Right hindlimb (tissue), 1 donor: ENCODE measurements at places on chromosomes 7 and 10.

DNA sequence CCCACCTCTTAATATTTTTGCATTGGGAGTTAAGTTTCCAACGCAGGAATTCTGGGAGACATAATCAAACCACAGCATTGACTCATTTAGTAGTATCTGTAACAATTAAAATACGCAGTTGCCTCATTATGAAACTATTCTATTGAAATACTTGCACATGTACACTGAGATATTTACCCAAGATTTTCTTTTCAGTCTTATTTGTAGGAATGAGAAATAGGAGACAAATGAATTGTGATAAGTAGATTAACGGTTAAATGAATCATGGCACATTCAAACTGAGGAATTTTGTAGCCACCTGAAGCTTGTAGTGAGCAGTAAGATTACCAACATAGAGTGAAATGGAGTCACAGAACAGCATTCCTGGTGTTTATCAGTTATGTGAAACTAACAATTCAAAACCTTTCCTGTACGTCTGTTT, 18.1 kb downstream of the RP9 start:
- no peak for DNase-seq

DNA sequence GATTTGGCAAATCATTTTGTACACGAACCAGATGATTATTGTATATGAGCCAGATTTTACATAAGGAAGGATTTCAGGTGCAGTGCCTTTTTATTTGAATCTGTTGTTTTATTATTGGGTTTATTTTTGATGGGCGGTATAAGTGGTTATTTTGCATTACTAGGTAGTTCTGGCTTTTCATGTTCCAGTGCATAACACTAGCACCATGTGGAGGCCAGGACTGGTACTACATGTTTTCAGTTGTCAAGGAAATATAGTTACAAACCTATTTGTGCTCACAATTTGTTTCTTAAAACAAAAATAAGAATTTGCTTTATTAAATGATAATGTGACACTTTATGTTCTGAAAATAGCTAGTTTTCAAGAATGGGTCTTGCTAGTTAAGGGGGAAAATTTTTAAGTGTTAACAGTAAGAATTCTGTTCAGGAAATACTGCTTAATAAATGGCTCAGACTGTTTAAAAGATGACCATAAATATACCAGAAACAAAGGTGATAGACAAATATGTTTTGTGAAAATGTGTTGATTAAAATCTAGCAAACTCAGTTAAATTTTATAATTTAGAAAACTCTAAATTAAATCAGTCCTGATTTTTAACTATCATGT, 7.1 kb upstream of the SEMA3E start:
- peak; percentile 30 for DNase-seq

GRCh38 chr7:55429835-55430499, 64.8 kb downstream of the LANCL2 start:
- DNase-seq = no peak

- DNase-seq = no peak
These were observed 315.3 kb downstream of the TYW1 start for GRCh38 chr7:67311901-67312300.

DNA sequence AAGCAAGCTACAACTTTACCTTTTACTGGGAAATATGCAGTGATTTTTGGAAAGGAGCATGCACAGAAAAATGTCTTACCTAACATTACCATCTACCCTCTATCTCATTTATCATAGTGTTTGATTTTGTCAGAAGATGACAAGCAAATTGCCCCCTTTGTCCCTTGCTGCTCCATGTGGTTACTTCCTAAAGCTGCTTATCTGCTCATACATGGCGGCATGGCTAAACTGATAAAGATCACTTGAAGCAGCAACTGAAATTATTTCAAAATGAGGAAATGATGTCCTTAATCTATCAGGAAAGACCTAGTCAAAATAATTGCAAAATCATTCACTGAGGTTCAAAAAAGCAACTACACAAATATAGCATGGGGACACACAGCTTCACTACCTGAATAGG, 1198.5 kb upstream of the SORCS1 start:
- no peak for DNase-seq

GRCh38 chr10:64039198-64039597, 518.0 kb downstream of the REEP3 start:
- no peak for DNase-seq

DNA sequence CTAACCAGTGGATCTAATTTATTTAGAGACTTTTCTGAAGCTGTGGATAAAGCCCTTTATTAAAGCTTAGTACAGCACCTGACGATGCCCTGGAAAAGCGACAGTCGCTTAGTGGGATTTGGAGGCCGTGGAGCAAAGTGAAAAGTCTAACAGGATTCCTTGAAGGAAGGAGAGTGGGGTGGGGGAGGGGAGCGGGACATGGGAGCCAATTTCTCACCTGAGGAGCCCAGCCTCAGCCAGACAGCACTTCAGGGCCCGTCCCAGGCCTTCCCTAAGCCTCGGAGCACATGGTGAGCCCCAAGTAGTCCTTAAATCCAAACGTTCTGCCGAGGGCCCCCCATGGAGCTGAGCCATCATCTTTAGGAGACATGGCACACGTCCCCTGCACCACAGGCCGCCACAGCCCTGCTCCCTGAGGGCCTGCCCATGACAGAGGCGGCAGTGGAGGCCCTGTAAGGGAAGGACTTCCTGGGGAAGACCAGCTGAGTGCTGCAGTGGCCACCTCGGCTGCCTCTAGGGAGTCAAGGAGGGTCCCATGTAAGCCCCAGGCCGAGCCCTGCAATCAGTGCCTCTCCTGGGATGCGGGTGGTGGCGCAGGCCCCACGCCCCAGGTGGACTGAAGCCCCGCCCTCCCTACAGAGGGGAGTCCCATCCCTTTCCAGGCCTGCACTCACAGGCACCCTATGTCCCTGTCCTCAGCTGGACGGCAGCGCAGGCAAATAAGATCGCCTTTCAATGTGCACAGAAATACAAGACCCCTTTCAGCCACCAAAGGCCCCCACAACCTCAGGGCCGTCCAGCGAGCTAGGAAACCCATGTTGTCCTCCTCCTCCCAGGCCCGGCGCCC, 187.0 kb downstream of the MAD1L1 start:
- no peak for DNase-seq

DNA sequence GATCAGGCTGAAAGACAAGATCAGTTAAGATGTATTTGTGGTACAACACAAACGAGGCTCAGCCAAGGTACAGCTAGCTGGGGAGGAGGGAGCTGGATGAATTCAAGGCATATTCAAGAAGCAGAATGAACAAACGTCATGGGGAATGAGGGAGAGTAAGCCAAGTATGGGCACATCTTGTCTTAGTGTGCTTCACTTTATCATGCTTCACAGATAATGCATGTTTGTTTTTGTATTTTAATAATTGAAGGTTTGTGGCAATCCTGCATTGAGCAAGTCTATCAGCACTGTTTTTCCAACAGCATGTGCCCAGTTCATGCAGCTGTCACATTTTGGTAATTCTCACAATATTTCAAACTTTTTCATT, 135.4 kb downstream of the HIBADH start:
- DNase-seq = no peak

GRCh38 chr10:56624082-56624481, 263.0 kb upstream of the ZWINT start:
- no peak for DNase-seq

GRCh38 chr10:98404571-98405359, 10.2 kb downstream of the PYROXD2 start:
- no peak for DNase-seq

- no peak for DNase-seq
These were observed 17.6 kb upstream of the SFR1 start for GRCh38 chr10:104104418-104104817.

DNA sequence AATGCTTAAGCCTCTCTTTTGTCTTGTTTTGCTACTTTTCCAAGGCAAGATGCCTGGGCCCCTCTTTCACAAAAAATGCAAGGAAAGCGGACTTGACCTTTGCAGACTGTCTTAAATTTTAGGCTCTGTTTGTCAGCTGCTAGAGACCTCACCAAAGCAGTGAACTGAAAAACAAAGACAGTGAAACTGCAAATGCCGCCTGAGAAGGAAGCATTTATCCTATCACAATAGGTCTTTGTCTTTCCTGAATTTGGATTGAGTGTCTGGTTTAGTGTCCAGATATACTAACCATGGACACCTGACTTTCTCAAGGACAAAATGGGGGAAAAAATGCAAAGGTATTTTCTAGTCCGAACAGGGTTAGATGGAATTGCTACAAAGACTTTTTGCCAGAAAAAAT, 256.9 kb downstream of the INHBA start:
- DNase-seq = no peak

DNA sequence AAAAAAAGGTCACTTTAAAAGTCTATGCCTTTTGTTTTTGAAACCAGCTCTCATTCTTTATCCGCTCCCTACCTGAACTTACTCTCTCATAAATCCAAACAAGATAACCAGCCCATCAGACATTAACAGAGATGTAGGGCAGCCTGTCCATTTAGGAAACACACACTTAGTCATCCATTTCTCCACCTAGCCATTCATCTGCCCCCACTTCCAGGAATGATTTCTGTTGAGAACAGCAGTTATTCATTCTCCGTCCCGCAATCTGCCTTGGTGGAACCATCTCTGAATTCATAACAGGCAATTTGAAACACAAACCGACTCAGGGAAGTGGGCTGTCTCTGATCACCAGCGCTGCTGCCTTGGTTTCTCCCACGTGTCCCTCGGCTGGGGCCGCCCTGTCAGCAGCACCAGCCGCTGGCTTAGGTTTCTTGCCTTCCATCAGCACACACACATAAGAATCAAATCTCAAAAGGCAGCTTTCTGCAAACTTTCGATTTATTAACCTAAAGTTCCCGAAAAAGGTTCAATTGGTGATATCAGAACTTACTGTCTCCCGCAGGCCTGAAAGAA, 528.2 kb upstream of the NRP1 start:
- DNase-seq = no peak

GRCh38 chr10:110360857-110361474, 56.2 kb upstream of the SMNDC1 start:
- no peak for DNase-seq

DNA sequence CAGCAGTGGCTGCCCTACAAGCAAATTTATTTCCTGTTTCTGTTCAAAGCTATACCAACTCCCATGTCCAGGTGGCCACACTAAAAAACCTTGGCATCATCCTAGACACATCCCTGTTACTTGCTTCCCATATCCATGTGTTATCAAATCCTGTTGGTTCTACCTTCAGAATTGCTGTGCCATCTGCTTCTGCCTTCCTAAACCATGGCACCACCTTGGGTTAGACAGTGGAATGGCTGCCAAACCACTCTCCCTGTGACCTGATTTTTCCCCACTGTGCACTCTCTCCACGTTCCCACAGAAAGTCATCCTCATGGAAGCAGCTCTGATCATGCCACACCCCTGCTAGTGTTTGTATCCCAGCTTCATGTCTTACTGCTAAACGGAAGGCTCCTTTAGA, 697.6 kb upstream of the GALNT17 start:
- no peak for DNase-seq

DNA sequence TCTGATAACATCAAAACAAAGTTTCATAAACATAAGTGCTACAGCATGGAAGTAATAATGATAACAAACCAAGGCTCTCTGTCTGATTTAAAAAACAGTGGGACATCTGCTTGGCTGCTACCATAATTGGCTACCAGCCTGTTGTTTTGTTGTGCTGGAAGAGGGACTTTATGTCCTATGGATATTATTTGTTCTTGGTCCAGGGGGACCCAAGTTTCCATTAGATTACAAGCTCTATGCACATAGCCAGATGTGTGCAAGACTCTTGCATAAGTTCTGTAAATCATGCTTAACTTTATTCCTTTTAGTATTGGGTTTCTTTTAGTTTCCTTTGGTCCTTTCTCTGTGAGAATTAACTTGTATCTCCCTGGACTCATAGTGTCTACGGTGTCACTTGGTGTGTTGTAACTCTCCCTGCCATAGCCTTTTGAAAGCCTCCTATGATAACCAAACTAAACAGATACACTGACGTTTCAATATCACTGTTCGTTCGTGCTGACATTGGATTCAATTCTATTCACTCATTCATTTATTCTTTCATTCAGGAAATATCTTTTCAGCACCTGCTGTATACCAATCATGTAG, 41.4 kb upstream of the CD36 start:
- DNase-seq = peak; percentile 44

- no peak for DNase-seq
These were observed 128.5 kb upstream of the CDK1 start for GRCh38 chr10:60649485-60650377.

- DNase-seq = no peak
These were observed 127.9 kb upstream of the STK17A start for GRCh38 chr7:43454936-43455518.

GRCh38 chr7:2804227-2804763, 39.8 kb downstream of the GNA12 start:
- DNase-seq = no peak
